ENCODE measurements at places on chromosomes 5 and 9. TPM values are rescaled to one million over a fixed set of nuclear protein-coding genes. Genes with fewer than 3 reads are reported as not detected.
A peak's percentile ranks its signal among the peaks of the same experiment; 100 is the strongest.

DNA sequence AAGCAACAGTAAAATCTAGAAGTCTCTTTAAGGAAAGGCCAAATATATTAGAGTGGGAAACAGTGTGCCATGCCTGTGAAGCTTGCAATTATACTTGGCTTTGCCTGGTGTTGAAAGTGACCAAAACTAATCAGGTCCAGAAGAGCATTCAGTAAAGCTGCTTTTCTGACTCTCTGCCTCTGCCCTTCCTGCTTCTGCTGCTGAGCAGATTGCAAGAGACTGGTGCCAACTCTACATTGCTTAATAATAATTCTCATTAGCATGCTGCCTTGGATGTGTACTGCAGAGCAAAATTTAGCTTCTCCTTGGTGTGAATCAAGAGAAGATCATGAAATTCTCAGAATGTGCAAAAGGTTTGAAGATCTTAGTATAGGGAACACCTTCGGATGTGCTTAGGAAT is 120.4 kb upstream of the RFX3 start:
- no peaks in the 10 kb centered on the region for H3K36me3 ChIP-seq
- H3K4me1 ChIP-seq: no peaks in the 10 kb centered on the region
- H3K4me3 ChIP-seq: no peak overlapping the region
- no peak overlapping the region for H3K27ac ChIP-seq

The IFNA13 gene
- total RNA-seq: not detected

DNA sequence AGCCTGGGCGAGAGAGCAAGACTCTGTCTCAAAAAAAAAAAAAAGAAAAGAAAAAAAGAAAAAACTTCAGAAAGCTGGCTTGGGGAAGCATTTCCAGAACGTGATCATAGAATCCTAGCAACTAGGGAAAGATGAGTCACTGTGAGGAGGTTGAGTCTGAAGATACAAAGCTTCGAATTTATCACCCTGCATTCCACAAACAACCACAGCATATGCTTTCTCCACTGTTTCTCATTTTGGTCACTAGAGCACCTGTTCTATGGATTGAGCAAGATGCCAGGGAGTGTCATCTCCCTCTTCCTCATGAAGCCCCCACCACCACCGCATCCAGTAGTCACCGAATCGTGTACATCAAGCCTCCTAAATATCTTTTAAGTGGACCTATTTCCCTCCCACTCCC is 37.9 kb downstream of the SEMA5A start:
- H3K27ac ChIP-seq: no peak overlapping the region
- DNase-seq: peak; percentile 82
- H3K27me3 ChIP-seq: no peaks in the 10 kb centered on the region
- H3K36me3 ChIP-seq: no peaks in the 10 kb centered on the region

- no peak overlapping the region for H3K4me3 ChIP-seq
- no peak for DNase-seq
- H3K36me3 ChIP-seq: no peaks in the 10 kb centered on the region
- no peaks in the 10 kb centered on the region for H3K27me3 ChIP-seq
- H3K4me1 ChIP-seq: no peaks in the 10 kb centered on the region
- no peak overlapping the region for H3K27ac ChIP-seq
These were observed 229.0 kb downstream of the TSSK1B start for GRCh38 chr5:113205807-113206206.

GRCh38 chr5:35415309-35415708 is 185.0 kb upstream of the PRLR start:
- no peaks in the 10 kb centered on the region for H3K36me3 ChIP-seq
- H3K4me1 ChIP-seq: no peaks in the 10 kb centered on the region
- H3K4me3 ChIP-seq: no peak overlapping the region
- DNase-seq: no peak

The ADGRD2 gene
- total RNA-seq: not detected

DNA sequence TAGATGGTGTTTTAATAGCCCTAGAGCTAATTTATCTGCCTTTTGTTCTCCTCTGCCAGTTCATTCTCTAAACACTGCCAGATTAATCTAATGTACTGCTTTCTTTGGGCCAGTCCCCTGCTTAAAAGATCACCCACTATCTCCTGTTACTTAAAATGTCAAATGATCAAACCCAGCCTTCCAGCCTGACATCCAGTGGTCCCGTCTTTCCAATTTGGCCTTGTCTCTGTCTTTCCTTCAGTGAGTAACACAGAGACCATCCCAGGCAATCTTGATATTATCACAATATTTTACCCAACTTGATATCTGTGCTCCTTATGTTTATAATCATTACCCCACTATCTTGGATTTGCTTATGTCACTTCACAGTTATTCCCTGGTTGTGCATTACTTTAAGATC is 12.0 kb downstream of the PRR16 start:
- H3K4me3 ChIP-seq: no peak overlapping the region
- DNase-seq: no peak

- no peak overlapping the region for H3K27ac ChIP-seq
- no peaks in the 10 kb centered on the region for H3K36me3 ChIP-seq
- no peak for DNase-seq
- H3K4me1 ChIP-seq: no peaks in the 10 kb centered on the region
These were observed 739.0 kb downstream of the DTWD2 start for GRCh38 chr5:118249386-118249785.

DNA sequence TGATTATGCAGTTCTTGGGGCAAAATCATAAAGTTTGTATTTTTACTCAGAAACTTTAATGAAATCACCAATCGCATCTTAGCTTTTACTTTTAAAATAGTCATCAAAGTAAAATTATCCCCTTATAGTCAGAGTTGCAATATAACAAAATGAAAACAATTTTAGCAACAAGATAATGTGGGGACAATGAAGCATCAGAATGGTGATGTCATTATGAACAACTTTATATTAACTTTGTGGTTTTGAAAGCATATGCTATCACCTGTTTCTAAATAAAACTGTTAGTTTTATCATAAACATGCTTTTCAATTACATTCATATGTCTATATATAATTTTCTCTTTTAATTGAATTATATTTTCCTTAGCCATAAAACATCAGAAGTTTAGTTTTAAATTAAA is 856.8 kb downstream of the CDH9 start:
- no peaks in the 10 kb centered on the region for H3K4me1 ChIP-seq
- no peak for DNase-seq

- no peak overlapping the region for H3K27ac ChIP-seq
- H3K36me3 ChIP-seq: peaks cover 3% of the 10 kb centered on the region
- H3K27me3 ChIP-seq: no peaks in the 10 kb centered on the region
- no peak for DNase-seq
- H3K4me3 ChIP-seq: no peak overlapping the region
- H3K4me1 ChIP-seq: peaks cover 31% of the 10 kb centered on the region
These were observed 37.3 kb downstream of the ADAM19 start for GRCh38 chr5:157538311-157538710.

DNA sequence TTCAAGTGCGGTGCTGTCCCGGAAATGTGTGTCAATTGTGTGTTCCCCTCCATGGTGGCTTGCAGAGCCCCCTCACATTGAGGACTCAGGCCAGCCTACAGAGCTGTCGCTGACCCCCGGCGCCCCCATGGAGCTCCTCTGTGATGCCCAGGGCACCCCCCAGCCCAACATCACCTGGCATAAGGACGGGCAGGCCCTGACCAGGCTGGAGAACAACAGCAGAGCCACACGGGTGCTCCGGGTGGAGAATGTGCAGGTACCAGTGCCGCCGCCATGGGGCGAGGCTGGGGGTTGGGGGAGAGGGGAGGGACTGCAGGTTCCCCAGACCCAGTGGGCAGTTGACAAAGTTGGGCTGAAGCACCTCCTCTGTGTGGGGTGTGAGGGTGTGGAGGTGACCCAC is 50.4 kb upstream of the ASS1 start:
- no peaks in the 10 kb centered on the region for H3K36me3 ChIP-seq
- H3K4me1 ChIP-seq: no peaks in the 10 kb centered on the region
- no peaks in the 10 kb centered on the region for H3K27me3 ChIP-seq
- DNase-seq: no peak
- no peak overlapping the region for H3K4me3 ChIP-seq
- H3K27ac ChIP-seq: no peak overlapping the region

- H3K27me3 ChIP-seq: no peaks in the 10 kb centered on the region
- peaks cover 6% of the 10 kb centered on the region for H3K4me1 ChIP-seq
- peak; percentile 41 for DNase-seq
- H3K4me3 ChIP-seq: no peak overlapping the region
These were observed 2.4 kb upstream of the PHYKPL start for GRCh38 chr5:178234750-178235587.

- H3K36me3 ChIP-seq: no peaks in the 10 kb centered on the region
- no peak overlapping the region for H3K27ac ChIP-seq
- no peak for DNase-seq
- no peak overlapping the region for H3K4me3 ChIP-seq
These were observed 367.1 kb downstream of the CSNK1G3 start for GRCh38 chr5:123879071-123879470.

DNA sequence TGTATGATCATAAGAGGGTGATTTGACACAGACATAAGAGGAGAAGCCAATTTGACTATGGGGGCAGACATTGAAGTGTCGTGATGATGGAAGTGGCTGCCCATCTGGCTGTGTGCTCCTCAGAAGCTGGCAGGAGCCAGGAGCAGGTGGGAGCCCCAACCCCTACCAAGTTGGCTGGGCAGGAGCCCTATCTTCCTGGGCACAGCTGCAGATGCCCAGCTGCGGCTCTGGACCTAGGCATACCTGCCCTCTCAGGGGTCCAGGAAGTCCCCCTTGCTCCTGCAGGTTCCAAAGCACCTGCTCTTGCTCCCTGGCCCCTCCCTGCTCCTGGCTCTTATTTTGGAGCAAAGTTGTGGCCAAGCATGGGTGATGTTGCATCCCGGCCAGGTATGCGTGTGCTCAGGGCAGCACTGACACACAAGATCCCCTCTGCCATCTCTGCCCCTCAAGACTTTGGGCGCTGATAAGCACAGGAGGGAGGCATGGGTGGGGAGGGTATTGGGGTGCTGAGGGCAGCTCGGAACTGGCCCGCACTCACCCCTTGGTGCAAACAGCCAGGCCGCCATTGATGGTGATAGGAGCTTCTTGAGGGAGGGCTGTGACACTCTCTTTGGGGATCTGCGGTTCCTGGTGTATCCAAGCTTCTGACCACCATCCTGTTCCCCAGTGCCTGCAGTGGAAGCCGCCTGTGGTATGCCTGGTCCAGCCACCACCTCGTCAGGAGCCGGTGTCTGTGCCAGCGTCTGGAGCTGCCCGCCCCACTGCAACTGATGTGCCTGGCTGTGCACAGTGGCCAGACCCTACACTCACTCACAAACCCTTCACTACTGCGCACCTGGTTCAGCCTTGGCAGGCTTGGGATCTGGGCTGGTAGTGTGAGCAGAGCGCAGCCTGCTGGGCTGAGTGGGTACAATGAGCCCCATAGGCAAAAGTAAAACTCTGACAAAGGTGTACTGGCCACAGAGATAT is 230.9 kb downstream of the CDH9 start:
- H3K36me3 ChIP-seq: no peaks in the 10 kb centered on the region
- no peak overlapping the region for H3K4me3 ChIP-seq
- no peaks in the 10 kb centered on the region for H3K4me1 ChIP-seq
- H3K27me3 ChIP-seq: no peaks in the 10 kb centered on the region
- DNase-seq: no peak
- no peak overlapping the region for H3K27ac ChIP-seq

GRCh38 chr9:135887021-135887507 is 20.3 kb downstream of the CAMSAP1 start:
- no peak overlapping the region for H3K4me3 ChIP-seq
- DNase-seq: peak; percentile 40
- no peaks in the 10 kb centered on the region for H3K36me3 ChIP-seq

DNA sequence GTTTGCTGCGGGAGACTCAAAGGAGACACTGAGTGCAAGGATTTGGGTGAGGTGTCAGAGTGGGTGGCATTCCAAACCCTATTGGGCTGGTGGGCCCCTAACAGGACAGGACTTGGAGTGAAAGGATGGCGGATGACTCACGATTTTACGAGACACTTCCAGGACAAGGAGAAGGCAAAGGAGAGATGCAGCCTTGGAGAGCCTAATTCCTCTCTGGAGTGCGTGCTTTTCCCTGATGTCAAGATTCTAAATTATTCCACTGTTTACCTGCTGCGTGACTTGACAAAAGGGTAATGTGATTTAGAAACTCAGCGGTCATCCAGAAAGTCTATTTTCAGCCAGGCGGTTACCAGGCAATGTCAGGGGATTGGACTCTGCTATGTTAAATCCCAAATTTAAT is 41.6 kb upstream of the CD180 start:
- peaks cover 9% of the 10 kb centered on the region for H3K4me1 ChIP-seq
- no peak overlapping the region for H3K4me3 ChIP-seq
- peak; percentile 40 for DNase-seq
- no peaks in the 10 kb centered on the region for H3K36me3 ChIP-seq
- H3K27ac ChIP-seq: no peak overlapping the region

DNA sequence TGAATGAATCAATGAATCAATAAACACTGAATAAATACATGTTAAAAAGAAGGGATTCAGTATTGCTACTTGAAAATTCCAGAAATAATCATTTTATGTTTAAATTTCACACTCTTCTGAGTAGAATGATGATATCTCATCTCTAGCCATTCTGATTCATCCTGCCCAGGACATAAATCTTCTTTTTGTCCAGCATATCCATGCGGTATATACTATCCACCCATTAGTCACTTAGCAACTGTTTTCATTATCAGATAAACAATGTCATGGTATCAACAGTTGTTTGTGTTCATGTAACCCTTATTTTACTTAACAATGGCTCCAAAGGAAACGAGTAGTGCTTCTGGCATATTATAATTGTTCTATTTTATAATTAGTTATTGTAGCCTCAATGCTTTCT is 432.4 kb upstream of the SMC2 start:
- H3K36me3 ChIP-seq: no peaks in the 10 kb centered on the region
- H3K4me1 ChIP-seq: no peaks in the 10 kb centered on the region
- no peak overlapping the region for H3K27ac ChIP-seq
- no peaks in the 10 kb centered on the region for H3K27me3 ChIP-seq
- no peak overlapping the region for H3K4me3 ChIP-seq

GRCh38 chr5:65461490-65461889 is 20.2 kb downstream of the ADAMTS6 start:
- no peaks in the 10 kb centered on the region for H3K4me1 ChIP-seq
- H3K27me3 ChIP-seq: no peaks in the 10 kb centered on the region
- no peaks in the 10 kb centered on the region for H3K36me3 ChIP-seq
- DNase-seq: no peak
- H3K4me3 ChIP-seq: no peak overlapping the region

GRCh38 chr9:85246541-85246940 is 495.2 kb downstream of the AGTPBP1 start:
- H3K27ac ChIP-seq: no peak overlapping the region
- DNase-seq: no peak
- no peak overlapping the region for H3K4me3 ChIP-seq
- H3K4me1 ChIP-seq: no peaks in the 10 kb centered on the region

DNA sequence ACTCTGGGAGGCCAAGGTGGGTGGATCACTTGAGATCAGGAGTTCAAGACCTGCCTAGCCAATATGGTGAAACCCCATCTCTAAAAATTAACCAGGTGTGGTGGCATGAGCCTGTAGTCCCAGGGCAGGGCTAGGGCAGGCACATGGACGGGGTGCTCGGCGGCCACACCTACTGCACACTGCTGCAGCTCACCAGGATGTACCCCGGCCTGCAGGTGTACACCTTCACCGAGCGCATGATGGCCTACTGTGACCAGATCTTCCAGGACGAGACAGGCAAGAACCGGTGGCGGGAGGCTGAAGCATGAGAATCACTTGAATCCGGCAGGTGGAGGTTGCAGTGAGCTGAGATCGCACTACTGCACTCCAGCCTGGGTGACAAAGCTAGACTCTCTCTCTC is 3.2 kb downstream of the ST6GALNAC4 start:
- H3K27me3 ChIP-seq: no peaks in the 10 kb centered on the region
